ENCODE measurements at places on chromosomes 7 and 10.

DNA sequence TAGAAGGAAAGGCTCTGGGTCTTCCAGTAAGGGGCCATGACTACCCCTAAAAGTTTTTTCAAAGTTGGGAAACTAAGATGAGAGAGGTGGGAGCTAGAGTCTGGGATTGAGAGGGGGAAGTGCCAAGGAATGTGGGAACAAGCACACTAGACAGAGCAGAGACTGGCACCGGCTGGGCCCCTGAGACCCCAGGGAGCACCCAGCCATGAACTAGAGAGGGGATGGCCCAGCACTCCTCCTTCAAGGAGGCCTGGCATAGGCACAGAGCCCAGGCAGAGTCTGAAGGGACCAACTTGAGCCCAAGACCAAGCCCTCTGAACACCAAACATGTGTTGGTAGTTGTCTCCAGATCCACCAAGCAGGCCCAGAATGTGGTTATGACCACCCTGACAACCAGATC lies 119.0 kb downstream of the GRID1 start:
- DNase-seq, result no peak

GRCh38 chr10:78655979-78656378 lies 412.8 kb upstream of the ZMIZ1 start:
- no peak for DNase-seq

GRCh38 chr10:90906596-90906995 lies 14.3 kb downstream of the ANKRD1 start:
- no peak for DNase-seq

DNA sequence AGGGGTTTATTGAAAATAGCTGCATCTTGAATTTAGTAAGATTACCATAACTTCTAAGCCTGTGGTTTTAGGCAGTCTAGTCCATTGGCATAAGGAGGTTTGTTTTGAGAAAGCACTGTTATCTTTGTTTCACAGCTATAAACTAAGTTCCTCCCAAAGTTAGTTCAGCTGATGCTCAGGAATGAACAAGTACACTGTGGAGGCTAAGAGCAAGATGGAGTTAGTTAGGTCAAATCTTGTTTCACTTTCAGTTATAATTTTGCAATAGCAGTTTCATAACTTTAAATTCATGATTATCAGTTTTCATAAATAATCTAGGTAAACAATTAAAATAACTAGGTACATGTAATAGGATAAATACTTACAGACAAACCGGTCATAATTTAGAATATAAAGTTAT lies 15.4 kb downstream of the SEC61G start:
- no peak for DNase-seq

DNA sequence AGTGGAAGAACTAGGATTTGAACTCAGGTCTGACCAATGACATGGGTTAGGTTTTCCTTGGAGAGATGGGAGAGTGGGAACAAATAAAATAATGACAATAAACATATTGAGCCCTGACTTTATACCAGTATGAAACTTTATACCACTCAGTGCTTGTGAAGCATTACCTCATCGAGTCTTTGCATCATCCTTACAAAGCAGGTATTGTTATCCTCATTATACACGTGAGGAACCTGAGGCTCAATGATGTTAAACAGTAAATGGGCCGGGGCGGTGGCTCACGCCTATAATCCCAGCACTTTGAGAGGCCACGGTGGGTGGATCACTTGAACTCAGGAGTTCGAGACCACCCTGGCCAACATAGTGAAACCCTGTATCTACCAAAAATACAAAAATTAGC lies 47.7 kb downstream of the HHEX start:
- DNase-seq, result no peak

DNA sequence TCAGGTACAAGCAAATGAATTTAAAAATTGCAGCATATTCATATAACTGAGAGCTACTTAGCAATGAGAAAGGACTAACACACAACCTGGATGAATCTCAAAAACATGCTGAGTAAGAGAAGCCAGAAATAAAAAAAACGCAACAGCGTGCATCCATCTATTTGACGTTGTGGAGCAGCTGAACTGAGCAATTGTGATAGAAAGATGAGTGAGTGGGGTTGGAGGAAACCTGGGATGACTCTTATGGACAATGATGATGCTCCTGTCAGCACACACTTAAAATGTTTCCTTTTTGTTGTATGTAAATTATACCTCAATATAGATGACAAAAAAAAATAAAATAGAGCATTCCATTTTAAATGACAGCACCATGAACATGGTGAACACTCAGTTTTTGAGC lies 36.0 kb upstream of the AKR1E2 start:
- no peak for DNase-seq

DNA sequence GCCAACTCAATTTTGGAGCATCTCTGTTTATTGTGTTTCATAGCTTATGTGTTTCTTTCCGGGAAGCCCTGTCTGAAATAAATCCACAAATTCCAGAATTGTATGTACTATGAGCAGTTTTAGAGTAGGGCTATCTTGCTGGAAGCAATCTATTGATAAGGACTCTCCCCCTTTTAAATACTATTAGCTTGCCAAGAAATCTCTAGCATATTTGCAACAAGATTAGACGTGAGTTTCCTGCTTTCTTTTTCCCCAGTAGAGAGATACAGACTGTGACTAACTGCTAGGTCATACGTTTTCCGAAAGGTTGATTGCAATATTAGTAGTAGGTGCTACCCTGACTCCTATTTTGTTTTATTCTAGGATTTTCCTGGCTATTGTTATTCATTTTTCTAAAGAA lies 277.0 kb downstream of the MALRD1 start:
- DNase-seq, result no peak

- DNase-seq, result no peak
Observed at GRCh38 chr7:41252551-41252950, 450.3 kb downstream of the INHBA start.

DNA sequence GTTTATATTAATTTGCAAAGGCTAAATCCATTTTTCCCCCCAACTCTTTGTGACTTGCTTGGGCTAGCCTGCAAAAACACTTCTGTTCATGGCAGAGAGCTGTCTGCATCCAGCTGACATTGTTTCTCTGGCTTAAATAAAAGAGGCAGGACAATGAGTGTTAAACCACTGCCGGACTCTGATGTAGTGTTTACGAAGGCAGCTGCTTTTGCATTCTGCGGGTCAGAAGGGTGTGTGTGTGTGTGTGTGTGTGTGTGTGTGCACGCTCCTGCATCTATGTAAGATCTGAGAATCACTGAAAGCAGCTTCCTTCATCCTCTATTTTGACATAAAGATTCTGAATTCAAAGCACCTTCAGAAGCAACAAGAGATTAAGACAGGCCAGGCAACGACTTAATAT lies 28.3 kb downstream of the NRP1 start:
- DNase-seq, result no peak

DNA sequence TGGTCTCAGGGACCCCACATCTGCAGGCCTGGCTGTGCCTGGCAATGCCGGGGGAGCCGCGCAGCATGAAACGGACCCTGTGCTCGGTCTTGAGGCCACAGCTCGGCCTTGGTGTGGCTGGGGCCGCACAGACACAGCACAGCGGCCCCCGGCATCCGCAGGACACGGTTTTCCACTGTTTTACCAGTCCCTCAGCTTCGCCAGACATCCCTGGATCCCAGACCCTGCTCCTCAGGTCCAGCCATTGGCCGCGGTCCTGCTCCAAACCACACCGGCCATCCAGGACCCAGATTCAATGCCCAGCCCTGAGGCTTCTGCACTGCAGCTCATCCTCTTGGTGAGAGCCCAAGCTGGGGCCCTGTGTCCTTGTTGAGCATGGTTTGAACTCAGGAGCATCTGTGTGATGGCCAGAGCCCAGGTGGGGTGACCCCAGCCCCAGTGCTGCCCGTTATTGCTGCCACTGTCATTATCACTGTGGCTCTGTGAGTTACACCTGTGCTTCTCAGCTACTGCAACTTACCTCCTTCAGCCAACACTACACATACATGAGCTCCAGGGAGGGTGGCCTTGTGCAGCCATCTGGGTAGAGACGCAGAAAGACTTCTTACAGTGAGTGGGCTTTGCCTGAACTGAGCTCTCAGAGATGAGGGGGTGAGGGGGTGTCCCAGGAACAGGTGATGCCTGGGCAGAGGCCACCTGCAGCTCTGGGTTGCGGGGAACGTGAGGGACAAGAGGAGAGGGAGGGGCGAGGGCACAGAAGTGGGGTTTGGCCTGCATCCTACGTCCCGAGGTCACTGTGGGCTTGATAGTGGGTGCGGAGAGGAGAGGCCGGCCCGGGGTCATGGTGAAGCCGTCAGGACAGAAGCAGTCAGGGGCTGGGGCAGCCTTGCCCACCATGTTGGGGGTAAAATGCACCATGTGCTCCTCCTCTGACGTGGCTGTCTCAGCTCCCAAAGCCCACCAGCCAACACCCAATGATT lies 567.6 kb downstream of the PTPRN2 start:
- no peak for DNase-seq

Measured in NT2/D1 (cell line).